ENCODE measurements at places on chromosomes 4 and X.

GRCh38 chr4:56618734-56619133 lies 62.4 kb downstream of the HOPX start:
- no peak for DNase-seq

GRCh38 chr4:129839687-129840086 lies 743.7 kb downstream of the C4orf33 start:
- no peak for DNase-seq

DNA sequence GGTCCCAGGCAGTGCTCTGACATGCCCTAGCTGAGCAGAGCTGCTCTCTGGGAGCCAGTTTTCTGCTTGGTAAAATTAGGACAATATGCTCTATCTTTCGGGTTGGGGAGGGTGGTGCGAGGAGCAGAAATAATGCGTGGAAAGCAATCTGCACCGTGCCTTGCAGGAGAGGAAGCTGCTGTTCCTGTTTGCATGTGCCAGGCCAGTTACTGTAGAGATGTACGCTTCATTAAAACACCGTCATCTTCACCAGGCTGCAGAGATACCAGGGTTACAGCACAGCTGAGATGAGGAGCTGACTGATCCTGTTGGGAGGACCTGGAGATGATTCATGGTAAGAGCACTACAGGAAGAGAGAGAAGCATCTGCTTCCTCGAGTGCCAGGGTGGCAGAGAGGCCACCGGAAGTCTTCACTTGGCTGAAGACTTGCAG lies 29.5 kb upstream of the IRF2 start:
- DNase-seq = peak; percentile 70

DNA sequence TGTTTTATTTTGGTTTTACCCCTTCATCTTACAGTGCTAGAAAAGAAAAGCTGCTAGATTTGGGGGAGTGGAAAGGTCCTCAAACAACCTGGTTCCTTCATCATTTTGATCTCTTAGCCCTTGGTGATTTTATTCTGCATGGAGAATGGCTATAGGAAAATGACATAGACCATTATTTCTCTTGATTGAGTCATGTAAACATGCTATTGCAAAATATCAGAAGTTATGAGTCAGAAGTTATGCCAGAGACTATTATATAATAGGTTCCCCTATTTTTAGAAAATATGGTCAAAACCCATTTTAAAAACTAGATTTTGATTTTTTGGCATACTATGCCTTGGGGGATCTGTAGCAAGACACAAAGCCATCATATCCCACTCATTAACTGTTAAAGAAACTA lies 83.7 kb upstream of the FAM9C start:
- no peak for DNase-seq

GRCh38 chrX:136684120-136684519 lies 36.2 kb downstream of the CD40LG start:
- no peak for DNase-seq
